ENCODE measurements at places on chromosomes 13 and 19.

DNA sequence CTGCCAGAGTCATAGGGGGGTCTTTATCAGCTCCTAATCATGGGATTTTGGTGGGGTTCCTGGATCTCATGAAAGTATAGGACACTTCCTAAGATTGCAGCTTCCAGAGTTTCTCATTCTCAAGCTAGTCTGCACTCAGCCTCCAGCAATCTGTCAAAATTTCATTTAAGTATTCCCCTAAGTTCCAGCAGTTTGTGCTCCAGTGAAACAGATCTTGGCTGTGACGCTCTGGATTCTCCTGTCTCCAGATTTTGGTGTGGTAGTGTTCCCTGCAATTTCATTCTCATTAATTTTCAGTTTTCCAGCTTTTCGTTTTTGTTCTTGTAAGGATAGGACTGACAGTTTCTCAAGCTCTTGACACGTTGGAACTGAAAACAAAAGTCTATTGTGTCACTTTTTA, 908.9 kb upstream of the MIR17HG start:
- no peak for DNase-seq

GRCh38 chr13:99857738-99858137, 113.8 kb downstream of the ZIC5 start:
- no peak for DNase-seq

GRCh38 chr19:56720281-56720680, 48.7 kb upstream of the ZNF835 start:
- no peak for DNase-seq

DNA sequence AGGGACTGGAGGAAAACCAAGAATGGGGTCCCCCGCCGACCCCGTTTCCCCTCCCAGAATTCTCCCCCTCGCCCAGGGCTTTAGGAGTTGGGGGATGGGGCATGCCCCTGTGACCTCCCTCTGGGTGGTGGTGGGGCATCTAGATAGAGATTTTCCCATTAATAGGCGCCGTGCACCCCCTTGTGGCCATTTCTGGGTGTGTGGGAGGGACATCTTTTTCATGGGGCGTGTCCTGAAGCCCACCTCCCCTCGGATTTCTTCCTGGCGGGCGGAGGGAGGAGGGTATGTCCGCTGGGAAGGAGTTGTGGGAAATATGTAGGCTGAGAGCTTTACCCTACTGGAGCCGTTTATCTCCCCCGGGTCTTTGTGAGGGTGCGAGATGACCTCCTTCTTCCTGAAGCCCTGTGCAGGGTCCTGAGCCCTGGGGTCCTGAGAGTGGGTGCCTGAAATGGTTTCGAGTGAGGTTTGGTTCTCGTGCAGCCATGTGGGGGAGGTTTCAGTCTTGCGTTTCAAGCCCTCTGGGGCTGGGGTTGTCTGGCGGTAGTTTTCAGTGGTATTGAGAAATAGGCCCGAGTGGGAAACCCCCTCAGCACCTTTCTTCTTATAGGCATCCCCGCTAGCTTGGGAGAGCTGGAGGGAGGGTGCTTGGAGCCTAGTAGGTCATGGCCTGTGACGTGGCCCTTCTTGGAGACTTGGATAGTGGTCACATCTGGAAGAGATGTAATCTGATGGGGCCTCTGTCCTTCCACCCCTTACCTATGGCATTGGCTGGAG, 1.0 kb downstream of the PRMT1 start:
- peak; percentile 24 for DNase-seq

DNA sequence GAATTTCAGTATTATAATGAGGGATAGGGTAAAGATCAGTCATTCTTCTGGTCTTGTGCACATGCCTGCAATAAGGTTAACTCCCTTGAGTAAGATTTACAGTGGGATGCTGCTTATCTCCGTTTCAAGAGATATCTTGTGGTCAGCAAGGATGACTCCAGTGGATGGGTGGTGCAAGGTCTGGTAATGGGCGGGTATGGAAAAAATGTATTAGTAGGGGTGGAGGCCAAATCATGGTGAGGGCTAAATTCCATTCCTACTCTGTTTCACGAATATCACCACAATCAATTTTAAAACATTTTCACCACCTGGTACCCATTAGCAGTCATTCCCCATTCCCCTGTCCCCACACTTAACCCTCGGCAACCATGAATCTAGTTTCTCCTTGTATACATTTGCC, 40.6 kb downstream of the CCDC122 start:
- DNase-seq: no peak

GRCh38 chr13:72521940-72522661, 205.3 kb downstream of the MZT1 start:
- no peak for DNase-seq

DNA sequence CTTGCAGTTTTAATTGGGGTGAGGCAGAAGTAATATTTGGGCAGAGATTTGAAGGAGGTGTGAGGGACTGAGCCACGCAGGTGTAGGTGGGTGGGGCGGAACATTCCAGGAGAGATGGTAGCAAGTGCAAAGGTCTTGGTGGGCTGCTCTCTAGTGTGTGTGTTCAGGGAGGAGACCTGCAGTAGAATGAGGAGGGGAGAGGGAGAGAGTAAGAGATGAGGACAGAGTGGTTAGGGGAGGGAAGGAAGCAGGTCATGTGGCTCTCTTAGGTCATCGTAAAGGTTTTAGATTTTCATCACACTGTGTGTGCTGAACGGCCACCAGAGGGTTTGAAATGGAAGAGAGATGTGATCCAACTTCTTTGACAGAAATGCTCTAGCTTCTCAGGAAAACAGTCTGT, 33.5 kb downstream of the WASF3 start:
- no peak for DNase-seq

DNA sequence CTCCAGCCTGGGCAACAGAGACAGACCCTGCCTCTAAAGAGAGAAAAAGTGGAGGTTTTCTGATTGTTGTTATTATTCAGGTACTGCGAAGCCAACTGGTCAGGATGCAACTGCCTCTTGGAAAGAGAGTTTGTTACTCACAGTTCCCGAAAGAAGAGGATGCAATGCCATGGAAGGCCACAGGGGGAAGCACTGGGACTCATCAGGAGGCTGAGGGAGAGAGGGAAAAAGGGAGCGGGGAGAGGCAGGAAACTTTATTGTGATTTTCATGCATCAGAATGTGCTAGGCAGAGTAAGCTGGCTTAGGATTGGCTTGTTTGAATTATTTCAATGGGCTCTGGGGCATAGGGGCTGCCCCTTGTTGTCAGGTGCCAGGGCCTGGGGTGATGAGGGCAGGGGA, 27.6 kb downstream of the MYO9B start:
- DNase-seq: no peak

DNA sequence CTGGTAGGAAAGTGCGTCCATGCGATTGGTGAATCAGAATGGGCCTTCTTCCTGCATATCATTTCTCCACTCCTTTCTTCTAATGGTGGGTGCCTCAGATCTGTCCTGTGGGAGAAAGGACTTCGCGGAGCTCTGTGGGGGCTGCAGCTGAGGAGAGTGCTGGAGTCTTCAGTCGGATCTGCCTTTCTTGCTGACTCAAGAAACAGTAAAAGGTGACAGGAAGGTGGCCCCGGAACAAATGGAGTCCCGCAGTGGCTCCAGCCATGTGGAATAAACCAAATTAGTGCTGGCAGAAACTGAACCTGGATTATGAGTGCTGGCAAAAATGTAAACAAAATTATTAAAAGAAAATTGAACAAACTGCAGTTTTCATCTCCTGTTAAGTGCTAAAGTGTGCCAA, 15.1 kb upstream of the GAS6 start:
- DNase-seq: no peak
